ENCODE measurements at places on chromosomes 3 and 15. TPM values are rescaled to one million over a fixed set of nuclear protein-coding genes. Genes with fewer than 3 reads are reported as not detected.

Gene PCBP4
- total RNA-seq: 10.4 TPM

Gene LRRC31
- not detected for total RNA-seq

Gene ATP8B4
- total RNA-seq: 16.3 TPM

Gene LRRC15
- total RNA-seq: not detected

Gene LRRC3B
- not detected for total RNA-seq

Gene GOLGA8G
- not detected for total RNA-seq

Gene GPR149
- total RNA-seq: not detected

Gene NAA50
- total RNA-seq: 202 TPM

Gene LMOD3
- not detected for total RNA-seq

Gene CYP1A1
- total RNA-seq: 0.48 TPM

Gene OXTR
- total RNA-seq: 1.0 TPM

Gene NSMCE3
- 7.6 TPM for total RNA-seq

Gene IMPG2
- total RNA-seq: 0.06 TPM

Gene FOXB1
- total RNA-seq: 0.63 TPM

Gene GPX1
- total RNA-seq: 219 TPM

Gene IL20RB
- total RNA-seq: 1.2 TPM

All from activated CD8-positive, alpha-beta memory T cell treated with anti-CD3 and anti-CD28 coated beads for 36 hours (primary cell).